NCI-H1105 (cell line): ENCODE measurements at places on chromosomes 5 and 9.

- DNase-seq, result no peak
These were observed 8.8 kb downstream of the FAM200C start for GRCh38 chr5:160390787-160391696.

DNA sequence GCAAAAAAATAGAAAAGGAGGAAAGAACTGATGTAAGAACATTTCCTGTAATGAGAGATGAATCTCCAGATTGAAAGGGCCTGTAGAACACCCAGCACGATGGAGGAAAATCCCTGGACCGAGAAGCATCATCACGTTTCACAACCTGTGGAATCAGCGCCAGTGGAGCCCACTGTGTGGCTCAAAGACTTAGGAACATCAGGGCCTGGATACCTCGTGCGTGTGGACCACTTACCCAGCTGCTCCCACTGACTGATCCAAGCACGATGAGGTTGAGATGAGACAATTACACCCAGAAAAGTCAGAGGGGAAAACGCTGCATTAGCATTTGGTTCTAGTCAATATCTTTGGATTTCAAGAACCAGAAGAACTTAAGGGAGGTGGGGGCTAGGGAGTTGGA is 224.6 kb downstream of the SYK start:
- no peak for DNase-seq

DNA sequence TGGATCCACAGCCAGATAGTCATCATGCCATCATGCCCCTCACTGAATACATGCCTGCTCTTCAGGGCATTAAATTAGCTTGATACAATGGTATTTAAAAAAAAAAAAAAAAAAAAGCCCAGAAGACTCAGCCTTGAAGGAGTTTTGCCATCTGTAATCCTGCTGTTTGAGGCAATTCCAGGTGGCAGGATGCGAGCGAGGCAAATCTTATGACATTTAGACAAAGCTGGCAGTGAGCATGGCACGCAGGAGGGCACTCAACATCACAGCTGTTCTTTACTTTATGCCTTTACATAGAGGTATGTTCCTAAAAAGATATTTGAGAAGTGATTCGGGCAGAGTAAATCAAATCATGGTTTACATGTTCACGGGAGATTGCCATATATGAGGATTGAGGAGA is 692.0 kb upstream of the DMAC1 start:
- DNase-seq, result no peak

DNA sequence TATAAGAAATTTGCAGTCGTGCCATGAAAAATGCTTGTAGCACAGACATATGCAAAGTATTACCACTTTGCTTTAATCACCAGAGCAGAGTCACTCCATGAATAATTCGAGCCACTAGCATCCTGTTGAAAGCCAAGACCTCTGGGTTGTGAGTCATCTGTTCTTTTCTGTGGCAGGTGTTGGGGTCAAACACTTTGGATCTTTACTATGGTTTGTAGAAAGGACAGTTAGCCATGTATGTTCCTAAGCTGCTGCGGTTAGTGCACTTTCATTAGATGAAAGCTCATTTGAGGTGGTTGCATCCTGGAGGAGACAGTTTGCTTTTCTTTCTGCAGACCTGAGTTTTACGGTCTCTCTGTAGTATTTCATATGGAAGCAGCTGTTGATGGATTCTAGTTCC is 223.7 kb downstream of the DMRT2 start:
- no peak for DNase-seq

- DNase-seq, result no peak
These were observed 37.3 kb upstream of the ALDOB start for GRCh38 chr9:101472891-101473290.

DNA sequence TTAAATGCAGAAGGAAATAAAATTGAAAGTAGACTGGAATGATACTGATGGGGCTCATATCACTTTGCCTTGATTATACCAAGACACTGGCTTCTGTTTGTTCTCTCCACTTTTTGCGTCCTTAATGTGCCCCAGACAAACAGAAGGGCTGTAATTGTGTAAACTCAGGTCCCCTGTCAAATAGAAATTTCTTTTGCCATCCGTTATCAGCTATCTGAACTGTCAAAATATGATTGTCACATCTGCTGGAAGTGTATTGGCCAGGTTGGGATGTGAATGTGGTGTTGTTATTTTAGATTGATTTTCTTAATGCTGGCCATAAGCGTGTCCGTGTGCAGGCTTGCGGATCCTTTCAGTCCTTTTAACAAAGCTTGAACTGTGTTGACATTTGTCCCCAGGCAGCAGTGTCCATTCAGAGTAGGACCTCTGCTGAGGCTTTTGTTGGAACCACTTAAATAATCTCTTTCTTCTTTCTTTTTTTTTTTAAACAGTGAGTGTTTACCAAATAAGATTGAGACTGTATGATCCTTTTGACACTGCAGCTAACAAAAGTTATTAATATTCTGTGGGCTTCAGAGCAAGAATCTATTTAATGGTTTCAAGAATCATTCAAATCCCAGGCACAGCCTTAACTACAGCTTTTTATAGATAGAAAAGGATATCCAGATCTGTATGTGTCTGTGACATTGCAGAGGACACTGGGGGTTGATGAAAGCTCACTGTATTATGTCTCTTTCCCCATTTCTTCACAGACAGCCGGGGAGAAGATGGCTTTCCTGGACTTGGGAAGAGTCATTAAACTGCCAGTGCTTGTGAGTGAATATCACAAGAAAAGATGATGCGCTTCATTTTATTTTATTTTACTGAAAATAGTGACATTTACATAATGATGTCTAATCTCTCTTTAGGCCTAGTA is 171.7 kb downstream of the ZNF608 start:
- DNase-seq, result no peak

- DNase-seq, result no peak
These were observed 757 bp downstream of the TMEM250 start for GRCh38 chr9:136117916-136118319.

DNA sequence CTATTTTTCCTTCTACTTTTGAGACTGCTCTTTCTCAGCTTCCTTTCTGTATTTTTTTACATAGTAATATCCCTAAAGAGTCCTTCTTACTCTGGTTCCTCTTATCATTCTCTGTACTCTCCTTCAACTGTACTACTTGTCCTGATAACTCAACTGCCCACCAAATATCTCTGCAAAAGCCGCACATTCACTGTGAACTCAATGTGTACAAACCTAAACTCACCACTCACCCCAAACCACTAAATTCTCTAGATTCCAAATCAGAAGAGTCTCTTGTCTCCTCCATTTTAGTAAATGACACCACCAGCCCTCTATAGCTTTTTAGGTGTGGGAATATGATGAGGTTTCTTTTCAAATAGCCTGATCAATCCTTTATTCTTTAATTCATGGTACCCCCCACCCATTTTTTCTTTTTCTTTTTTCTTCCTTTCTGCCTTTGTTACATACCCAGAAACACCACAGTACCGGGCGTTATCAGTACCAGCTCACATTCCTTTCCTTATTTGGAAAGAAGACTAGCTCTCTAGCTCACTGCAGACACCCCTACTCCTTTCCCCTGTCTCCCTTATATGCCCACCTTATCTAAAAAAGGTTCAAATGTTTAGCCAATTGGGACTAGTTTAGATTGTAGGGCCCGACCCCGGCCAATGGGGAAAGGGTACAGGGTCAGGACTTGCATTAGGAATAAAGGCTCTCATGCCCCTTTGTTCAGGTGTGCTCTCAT is 63.1 kb upstream of the RANBP6 start:
- no peak for DNase-seq

GRCh38 chr5:9543311-9543920 is 2.5 kb downstream of the SEMA5A start:
- no peak for DNase-seq

- DNase-seq, result no peak
These were observed 238.4 kb upstream of the CD180 start for GRCh38 chr5:67435032-67435431.

GRCh38 chr9:86549920-86550319 is 195.7 kb upstream of the TUT7 start:
- DNase-seq, result no peak

DNA sequence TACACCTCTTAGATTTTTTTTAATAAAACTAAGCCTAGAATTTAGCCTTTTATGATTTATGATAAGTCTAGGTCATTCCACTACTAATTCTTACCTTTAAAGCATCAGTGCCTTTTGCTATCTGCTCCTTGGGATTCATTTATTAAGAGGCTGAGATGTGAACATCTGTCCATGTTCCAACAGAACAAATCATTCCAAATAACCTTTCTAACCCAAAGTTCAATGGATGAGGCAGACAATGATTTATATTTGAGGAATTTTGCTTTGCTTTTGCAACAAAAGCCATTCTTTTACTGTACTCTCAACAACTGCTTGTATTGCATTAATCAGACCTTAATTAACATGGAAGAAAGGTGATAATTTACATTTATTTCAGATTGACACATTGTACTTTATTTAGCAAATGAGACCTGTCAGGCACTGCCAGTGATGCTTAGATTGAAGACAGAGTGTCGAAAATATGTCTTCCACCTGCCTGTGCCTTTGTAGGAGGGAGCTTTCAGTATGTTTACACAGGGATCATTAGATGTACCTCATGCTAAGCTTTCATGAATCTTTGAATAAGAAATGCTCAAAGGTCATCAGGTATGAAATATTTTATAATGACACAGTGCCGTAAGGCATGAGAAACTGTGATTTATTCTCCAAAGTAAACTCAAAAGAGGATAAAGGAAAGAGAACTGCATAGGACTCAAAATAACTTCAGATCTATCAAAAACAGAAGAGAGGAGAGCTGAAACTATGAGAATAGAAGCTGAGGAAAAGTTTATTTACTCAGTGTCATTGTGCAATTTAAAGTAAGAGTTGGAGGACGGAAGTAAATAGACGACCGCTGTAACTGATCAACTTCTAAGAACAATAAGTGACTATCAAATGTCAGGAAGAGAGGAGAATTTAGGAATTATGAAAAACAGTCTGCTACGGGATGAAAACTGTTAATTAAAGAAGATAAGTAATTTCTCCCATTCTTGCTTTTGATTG is 36.7 kb upstream of the IZUMO3 start:
- no peak for DNase-seq
